ENCODE measurements at places on chromosomes 7 and 10.

- DNase-seq, result no peak
These were observed 170.5 kb upstream of the NPSR1 start for GRCh38 chr7:34487391-34488115.

- no peak for DNase-seq
These were observed 15.3 kb upstream of the ADD3 start for GRCh38 chr10:109992485-109992884.

- no peak for DNase-seq
These were observed 138.3 kb downstream of the JCAD start for GRCh38 chr10:29921071-29921446.

GRCh38 chr10:69668721-69669120 is 38.7 kb downstream of the FAM241B start:
- no peak for DNase-seq

DNA sequence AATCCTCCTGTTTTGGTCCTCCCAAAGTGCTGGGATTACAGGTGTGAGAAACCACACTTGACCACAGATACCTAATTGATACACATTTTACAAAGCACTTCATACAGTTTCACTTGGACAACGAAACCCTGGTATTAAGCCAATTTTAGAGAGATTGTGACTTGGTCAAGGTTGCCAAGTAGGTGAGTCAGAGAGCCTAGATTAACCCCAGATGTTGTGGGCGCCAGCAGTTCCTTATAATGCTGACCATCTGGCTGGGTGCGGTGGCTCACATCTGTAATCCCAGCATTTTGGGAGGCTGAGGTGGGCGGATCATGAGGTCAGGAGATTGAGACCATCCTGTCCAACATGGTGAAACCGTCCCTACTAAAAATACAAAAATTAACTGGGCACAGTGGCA is 4.9 kb upstream of the PHKG1 start:
- DNase-seq, result no peak

DNA sequence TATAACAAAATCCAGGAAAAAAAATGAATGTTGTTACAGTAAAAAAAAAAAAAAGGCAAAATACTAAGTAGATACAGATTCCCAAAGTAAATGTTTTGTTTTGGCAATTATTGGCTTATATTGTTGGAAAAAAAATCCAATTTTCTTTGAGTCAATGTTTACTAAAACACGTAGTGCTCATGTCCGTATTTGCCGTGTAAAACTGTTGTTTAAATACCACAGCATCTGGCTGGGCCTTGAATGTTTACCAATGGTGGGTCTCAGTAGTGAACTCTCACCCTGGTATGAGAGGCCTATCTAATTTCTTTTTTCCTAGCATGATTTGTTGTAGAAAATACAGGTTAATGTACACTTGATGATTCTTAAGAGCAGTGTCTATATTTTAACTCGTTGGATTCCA is 41.4 kb upstream of the SLC26A5 start:
- DNase-seq, result no peak

GRCh38 chr10:33101392-33101787 is 143.4 kb upstream of the ITGB1 start:
- no peak for DNase-seq

GRCh38 chr7:95776561-95777185 is 4.3 kb downstream of the DYNC1I1 start:
- DNase-seq, result no peak

GRCh38 chr7:140060788-140061606 is 1.8 kb downstream of the PARP12 start:
- peak; percentile 12 for DNase-seq

- no peak for DNase-seq
These were observed 622.6 kb upstream of the CELF2 start for GRCh38 chr10:10394933-10395658.

GRCh38 chr10:75708060-75708459 is 276.6 kb downstream of the LRMDA start:
- no peak for DNase-seq

DNA sequence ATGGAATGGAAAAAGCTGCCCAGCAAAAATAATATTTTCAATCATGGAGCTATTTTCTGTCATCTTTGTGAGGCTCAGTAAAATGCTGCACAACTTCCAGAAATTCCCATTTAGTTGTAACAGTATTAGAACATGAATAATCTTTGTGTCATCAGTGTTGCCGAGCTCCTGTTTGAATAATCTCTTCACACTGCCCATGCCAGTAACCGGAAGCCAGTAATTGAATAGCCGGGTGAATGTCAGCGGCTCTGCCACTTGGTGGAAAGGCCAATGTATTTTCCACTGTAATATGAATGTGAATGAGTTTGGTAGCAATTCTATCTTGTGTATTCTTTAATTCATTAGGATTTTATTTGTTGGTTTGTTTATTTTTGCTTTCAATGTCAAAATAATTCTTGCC is 172.5 kb upstream of the INSYN2A start:
- no peak for DNase-seq

- DNase-seq, result no peak
These were observed 312.0 kb upstream of the FZD1 start for GRCh38 chr7:90951986-90952954.

GRCh38 chr7:22109761-22110160 is 164.1 kb upstream of the CDCA7L start:
- DNase-seq, result no peak

- DNase-seq, result no peak
These were observed 48.9 kb downstream of the FHIP2A start for GRCh38 chr10:114870486-114870885.

- no peak for DNase-seq
These were observed 122.1 kb upstream of the BTBD16 start for GRCh38 chr10:122148876-122149560.

DNA sequence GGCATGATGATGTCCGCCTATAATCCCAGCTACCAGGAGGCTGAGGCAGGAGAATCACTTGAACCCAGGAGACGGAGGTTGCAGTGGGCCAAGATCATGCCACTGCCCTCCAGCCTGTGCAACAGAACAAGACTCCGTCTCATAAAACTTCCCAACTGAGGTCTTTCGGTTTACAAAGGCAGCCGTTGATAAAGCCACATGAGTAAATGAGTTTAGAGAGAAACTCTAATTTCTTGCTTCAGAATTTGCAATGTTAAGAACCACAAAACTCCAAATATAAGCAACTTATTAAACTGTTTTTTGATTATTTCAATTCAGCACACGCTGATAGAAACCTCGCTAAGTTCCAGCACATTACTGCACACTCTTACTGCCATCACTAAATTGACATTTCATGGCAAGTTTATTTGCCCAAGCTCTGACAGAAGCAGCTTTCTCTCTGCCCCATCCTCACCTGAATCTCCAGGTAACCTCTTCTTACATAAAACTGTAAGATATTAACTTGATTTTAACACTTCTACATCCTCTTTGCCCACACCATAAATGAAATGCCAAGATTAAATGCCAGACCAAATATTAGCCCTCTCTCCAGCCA is 67.7 kb downstream of the FGFR2 start:
- DNase-seq, result no peak

DNA sequence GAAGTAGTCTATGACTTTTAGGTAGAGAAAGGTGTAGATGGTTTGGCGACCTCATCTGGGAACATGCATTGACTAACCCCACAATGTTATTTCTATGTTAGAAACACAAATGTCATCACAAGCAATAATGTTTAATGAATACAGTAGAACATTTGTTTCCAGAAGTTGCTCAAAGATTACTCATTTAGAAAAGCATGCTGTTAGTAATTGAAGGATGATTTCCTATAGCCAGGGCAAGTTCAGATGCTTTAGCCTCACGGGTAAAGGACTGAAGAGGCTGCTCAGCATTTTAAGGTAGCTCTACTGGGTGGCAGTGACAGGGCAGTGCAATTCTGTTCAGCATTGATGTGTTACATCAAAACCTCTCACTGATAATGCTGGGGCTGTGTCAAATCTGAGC is 199.3 kb upstream of the FZD1 start:
- no peak for DNase-seq

DNA sequence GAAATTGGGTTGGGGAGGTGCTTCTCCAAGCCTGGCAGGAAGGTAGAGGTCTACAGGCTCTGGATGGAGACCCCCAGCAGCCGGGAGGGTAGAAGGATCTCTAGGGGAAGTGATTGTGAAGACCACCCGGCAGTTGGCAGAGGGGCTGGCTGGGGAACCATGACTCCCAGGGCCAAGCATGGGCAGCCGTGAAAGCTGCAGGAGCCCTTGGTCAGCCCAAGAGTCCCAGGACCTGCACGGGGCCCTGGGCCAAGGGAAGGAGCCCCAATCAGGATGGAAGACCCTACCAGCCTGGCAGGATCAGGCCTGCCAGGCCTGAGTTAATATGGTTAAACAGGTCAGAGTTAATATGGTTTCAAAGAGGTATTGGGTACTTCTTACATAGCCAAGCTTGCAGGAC is 126.3 kb upstream of the NANOS1 start:
- no peak for DNase-seq

GRCh38 chr7:2101630-2102374 is 130.9 kb downstream of the MAD1L1 start:
- DNase-seq, result no peak

DNA sequence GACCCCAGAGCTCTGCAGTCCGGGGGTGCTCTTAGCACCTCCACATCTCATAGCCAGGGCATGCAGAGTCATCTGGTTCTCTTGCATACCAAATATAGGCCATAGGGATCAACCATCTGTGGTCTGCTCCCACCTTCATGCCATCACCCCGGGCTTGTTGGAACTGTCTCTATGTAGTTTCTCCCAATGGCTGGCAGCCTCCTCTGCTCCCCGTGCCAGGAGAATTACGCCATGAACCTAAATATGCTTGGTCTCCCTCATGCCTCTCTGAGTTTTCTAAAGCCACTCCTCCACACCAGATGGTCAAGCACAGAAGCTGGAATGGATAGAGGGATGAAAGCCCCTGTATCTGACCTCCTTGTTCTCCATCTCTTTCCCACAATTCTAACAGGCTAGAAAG is 302.6 kb upstream of the MYO3A start:
- no peak for DNase-seq

DNA sequence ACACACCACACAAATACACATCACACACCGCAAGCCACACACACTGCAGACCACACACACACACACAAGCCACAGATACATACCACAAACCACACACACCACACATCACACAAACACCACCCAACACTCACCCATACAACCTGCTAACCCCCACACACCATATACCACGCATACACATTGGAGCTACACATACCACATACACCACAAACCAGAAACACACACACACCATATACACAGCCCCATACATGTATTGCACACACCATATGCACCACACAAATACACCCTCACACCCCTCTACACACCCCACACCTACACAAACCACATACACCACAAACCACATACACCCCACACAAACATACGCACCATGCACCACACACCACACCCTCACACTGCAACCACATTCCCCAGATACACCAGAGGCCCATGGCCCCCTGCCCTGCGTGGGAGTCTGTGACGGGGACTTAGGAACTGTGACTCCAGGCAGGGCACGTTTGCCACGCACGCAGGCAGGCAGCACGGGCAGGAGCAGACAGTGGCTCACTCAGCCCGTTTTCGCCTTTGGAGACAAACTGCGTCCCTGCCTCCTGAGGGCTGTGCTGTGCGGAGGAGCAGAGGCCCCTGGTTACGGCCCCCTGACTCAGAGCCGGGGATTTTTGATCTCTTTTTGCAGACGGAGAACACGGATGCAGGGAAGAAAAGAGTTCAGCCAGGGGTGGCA is 52.6 kb downstream of the TMEM209 start:
- no peak for DNase-seq

DNA sequence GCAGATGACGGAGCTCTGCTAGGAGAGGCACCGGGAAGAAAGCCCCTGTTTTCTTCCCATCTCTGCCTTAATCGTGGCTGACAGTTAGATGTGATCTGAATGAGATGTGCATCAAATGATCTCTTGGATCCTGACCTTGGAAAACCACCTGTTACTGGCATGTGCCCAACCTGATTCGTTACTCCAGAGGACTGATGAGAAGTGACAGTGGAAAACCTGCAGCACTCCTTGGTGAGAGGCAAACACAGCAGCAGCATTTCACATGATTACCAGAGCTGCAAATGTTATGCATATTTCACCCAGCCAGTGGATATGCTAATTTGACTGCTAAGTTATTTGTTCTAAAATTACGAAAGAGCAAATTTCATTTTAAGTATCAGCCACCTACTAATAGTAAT is 95.3 kb downstream of the PTPRN2 start:
- no peak for DNase-seq

DNA sequence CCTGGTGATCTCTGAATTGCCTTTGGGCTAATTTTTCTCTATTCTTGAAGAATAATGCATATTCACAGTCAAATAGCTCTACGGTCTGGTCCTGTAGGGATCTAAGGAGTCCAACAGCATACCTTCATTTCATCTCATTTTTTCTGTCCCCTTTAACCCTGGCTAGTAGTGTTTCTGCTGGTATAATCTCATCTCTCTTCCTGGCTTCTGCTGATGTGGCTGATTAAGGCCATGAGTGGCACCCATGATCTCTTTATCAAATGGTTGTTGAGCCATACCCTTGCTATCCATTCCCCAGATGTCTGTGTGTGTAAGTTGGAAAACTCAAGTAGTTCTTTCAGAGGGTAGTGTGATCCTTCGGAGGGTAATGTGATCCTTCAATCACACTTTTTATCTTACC is 119.5 kb downstream of the MARCHF5 start:
- DNase-seq, result no peak

GRCh38 chr7:21542891-21543527 is at the start of gene DNAH11:
Gene DNAH11, plus strand, starts transcription at chr7:21543039. Its CDS starts 207 bp downstream, at chr7:21543246.
- DNase-seq, result no peak

GRCh38 chr10:29643771-29644501 is 9.2 kb upstream of the SVIL start:
- DNase-seq, result no peak

DNA sequence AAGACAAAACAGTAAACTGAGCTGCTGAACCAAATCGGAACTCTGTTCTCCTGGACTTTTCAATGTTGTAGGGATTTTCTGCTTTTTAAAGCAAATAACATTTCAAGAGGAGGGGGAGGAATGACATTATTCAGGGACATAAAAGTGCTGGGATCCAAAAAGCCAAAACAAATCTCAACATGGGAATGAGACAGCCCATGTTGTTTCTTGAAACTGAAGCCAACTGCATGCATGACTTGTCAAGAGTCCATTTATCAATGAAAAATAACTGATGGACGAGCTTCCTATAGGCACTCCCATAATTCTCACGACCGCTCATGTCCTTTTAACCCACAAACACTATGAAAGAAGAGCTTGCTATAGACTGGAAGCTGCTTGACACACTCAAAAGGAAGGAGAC is 27.8 kb downstream of the FAM53B start:
- DNase-seq, result no peak

- DNase-seq, result no peak
These were observed 9.9 kb downstream of the VIM start for GRCh38 chr10:17237915-17238444.

- no peak for DNase-seq
These were observed 489.4 kb downstream of the SEMA3D start for GRCh38 chr7:84697506-84697905.

DNA sequence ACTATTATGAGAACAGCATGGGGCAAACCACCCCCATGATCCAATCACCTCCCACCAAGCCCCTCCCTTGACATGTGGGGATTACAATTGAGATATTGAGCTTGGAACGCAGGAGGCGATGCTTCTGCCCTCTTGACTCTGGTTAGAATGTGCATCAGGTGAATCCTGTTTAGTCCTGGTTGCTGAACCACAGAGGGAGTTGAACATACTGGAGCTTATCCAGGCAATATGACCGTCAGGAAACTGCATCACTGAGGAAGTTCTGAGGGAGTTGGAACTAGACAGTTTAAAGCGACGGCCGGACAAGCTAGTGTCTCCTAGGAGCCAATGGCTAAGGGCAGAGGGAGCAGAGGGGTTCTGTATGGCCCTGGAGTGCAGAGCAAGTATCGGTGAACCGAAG is 31.8 kb upstream of the GARS1 start:
- DNase-seq, result no peak

GRCh38 chr10:30813872-30814481 is 184.4 kb upstream of the LYZL2 start:
- no peak for DNase-seq

All from NCI-H2107 (cell line).